ENCODE measurements at places on chromosomes 13 and 19.
A peak's percentile ranks its signal among the peaks of the same experiment; 100 is the strongest.

DNA sequence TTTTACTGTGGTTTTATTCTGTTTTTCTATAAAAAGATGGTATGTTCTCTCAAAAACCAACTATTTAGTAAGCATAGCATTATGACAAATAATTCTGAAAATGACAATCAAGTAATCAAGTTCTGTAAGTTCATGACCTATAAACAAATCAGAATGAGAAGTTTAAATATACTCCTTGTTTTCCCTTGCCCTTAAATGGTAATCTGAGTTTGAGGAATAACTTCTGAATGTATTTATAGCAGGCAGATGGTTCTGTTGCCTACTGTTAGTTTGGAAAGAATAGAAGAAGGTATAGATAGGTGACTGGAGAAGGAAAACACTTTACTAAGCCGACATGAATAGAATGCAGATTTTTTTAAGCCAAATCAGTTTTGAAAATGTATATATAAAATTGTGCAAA, 63.9 kb downstream of the POSTN start:
- no peaks in the 10 kb centered on the region for H3K36me3 ChIP-seq
- H3K4me3 ChIP-seq = no peak overlapping the region

DNA sequence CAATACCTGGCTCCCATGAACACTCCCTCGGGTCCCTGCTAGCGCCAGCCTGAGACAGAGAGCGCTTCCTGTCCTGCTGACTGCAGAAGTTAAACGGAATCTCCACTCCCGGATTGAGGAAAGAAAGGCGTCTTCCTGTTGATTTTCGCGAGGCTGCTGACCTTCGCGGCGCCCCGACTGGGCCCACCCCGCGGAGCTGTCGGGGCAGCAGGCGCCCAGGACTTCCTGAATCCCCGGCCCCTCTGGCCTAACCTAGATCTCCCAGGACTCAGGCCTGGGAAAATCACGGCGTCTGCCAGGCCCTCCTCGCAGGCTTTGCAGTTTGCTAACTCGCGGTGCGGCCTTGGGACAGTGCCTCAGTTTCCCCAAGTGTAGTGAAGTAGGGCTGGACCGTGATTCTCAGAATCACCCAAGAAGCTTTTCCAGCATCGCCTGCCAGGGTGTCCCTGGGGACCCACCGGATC, 108.8 kb downstream of the KCTD15 start:
- peak overlapping the region; percentile 52 for H3K4me3 ChIP-seq
- DNase-seq = peak; percentile 23
- no peaks in the 10 kb centered on the region for H3K36me3 ChIP-seq
- H3K27ac ChIP-seq = peak overlapping the region; percentile 83
- peaks cover 6% of the 10 kb centered on the region for H3K4me1 ChIP-seq

DNA sequence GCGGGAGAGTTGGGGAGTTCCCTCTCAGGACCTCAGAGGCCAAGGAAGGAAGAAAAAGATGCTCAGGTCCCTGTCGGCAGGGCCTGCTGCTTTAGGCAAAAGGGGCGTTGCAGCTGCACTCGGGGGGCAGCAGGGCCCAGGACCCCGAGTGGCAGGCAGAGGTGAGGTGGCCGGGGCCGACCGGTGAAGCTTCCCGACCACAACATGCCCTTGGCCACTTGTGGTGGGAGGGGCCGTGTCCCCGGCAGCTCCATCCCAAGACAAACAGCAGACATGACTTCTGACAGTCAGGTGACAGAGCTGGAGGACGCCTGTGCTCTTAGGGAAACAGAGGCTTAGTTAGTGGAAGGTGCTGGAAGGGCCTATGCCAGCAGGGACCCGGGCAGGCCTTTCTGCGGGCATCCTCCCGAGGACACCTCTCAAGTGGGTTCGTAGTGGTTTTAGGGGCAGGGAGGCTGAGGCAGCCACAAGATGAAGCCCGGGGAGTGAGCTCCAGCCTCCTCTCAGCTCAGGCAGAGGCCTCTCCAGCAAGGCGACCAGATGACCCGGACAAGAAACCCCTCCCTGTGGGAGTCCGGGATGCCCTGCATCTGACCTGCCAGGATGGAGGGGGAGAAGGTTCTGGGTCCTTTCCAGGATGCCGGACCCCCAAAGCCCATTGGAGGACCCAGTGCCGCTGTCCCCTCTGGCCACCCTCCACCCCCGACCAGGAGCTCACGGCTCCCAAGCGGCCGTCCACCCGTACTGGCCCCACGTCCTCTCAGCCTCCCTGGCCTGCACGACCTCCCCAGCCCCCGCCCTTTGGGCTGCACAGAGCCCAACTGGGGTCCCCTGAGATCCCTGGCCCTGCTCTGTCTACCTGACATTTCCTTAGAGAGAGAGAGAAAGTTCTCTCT, 24.2 kb downstream of the BTBD2 start:
- H3K4me1 ChIP-seq = no peaks in the 10 kb centered on the region
- no peak overlapping the region for H3K27ac ChIP-seq
- peaks cover 47% of the 10 kb centered on the region for H3K36me3 ChIP-seq
- H3K4me3 ChIP-seq = no peak overlapping the region
- DNase-seq = no peak
- no peaks in the 10 kb centered on the region for H3K27me3 ChIP-seq

DNA sequence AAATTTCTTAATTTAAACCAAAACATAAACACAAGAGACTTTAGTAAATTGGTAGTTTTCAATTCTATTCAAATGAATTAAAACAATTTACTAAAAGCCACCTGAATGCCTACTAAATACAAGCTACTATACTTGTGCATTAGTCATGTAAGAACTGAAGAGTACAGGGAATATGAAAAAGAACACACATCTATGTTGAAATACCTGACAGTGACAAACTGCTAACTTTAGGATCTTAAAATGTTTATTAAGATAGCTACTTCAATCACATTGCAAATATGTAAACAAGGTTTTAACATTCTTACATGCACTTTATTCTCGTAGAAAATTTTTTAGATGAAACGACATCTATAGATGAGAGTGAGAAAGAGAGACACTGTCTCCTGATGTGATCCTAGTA, 4.1 kb downstream of the SPRYD7 start:
- H3K4me3 ChIP-seq = no peak overlapping the region
- H3K27ac ChIP-seq = no peak overlapping the region
- no peaks in the 10 kb centered on the region for H3K27me3 ChIP-seq
- no peaks in the 10 kb centered on the region for H3K4me1 ChIP-seq
- H3K36me3 ChIP-seq = peaks cover 8% of the 10 kb centered on the region

DNA sequence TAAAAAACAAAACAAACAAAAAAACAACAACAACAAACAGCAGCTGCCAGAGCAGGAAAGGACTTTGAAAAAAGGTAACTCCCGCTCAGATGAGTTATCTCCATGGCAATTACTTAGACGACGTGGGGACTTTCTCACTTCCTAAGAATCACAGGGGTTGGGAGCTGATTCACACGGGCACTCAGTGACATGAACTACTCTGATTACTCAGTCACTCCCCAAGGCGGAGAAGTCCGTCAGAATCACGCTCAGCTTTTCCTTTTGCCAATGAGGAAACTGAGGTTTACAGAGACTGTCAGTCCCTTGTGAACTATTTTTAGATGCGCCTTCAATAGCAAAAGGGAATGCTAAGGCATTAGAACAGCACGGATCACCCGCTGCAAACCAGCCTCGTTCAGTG, 32.3 kb upstream of the MATK start:
- no peaks in the 10 kb centered on the region for H3K36me3 ChIP-seq
- no peak overlapping the region for H3K4me3 ChIP-seq
- no peak overlapping the region for H3K27ac ChIP-seq
- no peaks in the 10 kb centered on the region for H3K4me1 ChIP-seq

- H3K36me3 ChIP-seq = no peaks in the 10 kb centered on the region
- H3K27me3 ChIP-seq = no peaks in the 10 kb centered on the region
- H3K4me1 ChIP-seq = peaks cover 9% of the 10 kb centered on the region
- H3K4me3 ChIP-seq = peak within 1 kb of the TSS; percentile 75
Observed at GRCh38 chr13:39602614-39603366, at the start of gene LHFPL6. TSS of gene LHFPL6 (minus strand) at chr13:39603193.

- H3K36me3 ChIP-seq = no peaks in the 10 kb centered on the region
- DNase-seq = no peak
Observed at GRCh38 chr19:7251494-7251893, 42.7 kb downstream of the INSR start.

GRCh38 chr13:99481366-99481765, 19.9 kb upstream of the TM9SF2 start:
- H3K27me3 ChIP-seq = no peaks in the 10 kb centered on the region
- H3K4me1 ChIP-seq = no peaks in the 10 kb centered on the region
- DNase-seq = no peak
- H3K4me3 ChIP-seq = no peak overlapping the region

GRCh38 chr19:4345342-4346019, 2.1 kb downstream of the MPND start:
- DNase-seq = no peak
- H3K4me3 ChIP-seq = no peak overlapping the region
- H3K36me3 ChIP-seq = no peaks in the 10 kb centered on the region
- H3K27me3 ChIP-seq = no peaks in the 10 kb centered on the region
- H3K27ac ChIP-seq = no peak overlapping the region

- DNase-seq = no peak
- H3K4me1 ChIP-seq = peaks cover 30% of the 10 kb centered on the region
- H3K36me3 ChIP-seq = no peaks in the 10 kb centered on the region
- no peak overlapping the region for H3K27ac ChIP-seq
- H3K27me3 ChIP-seq = no peaks in the 10 kb centered on the region
Observed at GRCh38 chr19:28843761-28844492, 369.0 kb downstream of the UQCRFS1 start.

DNA sequence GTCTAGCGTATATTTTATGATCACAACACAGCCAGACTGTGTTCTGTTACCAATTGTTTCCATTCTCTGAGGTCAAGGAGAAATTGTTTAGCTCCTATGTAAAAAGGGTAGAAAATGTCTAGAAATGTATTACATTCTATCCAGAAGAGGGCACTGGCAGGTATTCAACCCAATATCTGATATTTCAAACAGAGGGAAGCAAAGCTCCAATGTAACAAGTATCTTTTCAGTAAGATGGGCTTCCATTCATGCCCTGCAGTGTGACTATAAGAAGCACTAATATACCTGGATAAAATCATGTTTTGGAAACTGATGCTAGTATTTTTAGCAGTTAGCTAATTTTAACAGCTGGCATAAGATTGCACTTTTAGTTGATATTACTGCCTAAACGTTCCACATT, 312.7 kb downstream of the FGF14 start:
- no peaks in the 10 kb centered on the region for H3K4me1 ChIP-seq
- H3K4me3 ChIP-seq = no peak overlapping the region
- no peaks in the 10 kb centered on the region for H3K27me3 ChIP-seq
- no peaks in the 10 kb centered on the region for H3K36me3 ChIP-seq
- no peak for DNase-seq

DNA sequence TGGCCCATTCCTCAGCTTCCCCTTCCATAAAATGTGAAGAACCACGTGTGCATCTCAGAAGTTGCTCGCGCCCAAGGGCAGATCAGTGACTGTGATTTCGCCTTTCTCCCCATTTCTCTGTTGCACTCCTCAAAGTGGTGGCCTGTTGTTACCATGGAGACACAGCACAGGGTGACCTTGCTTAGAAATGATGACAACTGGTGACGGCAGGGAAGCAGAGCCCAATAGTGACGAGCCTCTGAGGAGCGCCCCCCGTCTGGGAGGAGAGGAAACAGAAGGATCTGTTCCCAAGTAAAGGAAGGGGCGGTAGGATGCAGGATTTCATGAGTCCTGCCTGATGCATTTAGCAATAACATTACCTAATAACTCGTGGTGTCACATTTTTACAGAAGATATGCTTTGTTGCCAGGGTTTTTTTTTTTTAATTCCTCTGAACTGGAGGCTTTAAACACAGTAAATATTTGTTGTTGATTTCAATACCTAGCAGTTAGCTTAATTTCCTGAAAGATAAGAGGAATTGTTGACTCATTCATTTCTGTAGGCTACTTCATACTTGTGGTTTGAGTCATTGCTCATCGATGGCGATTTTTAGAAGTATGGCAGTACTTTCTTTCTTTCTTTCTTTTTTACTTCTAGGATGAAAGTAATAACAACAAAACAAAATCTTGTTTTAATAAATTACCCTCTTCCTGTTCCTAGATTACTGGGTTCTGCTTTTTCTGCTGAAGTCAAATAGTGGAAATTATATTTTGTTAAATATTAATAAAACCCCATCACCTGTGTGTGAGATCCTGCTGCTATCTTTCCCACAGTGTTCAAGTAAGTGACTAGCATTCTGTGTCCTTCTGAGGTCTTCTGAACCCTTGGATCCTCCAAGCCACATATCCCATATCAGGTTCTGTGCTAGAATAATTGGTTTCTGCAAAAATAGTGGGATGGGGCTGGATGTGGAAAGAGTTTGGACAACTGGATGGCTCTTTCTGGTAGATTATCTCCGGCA, 36.0 kb downstream of the MBNL2 start:
- H3K36me3 ChIP-seq = no peaks in the 10 kb centered on the region
- H3K27ac ChIP-seq = peak overlapping the region; percentile 49
- DNase-seq = no peak
- H3K4me1 ChIP-seq = peaks cover 63% of the 10 kb centered on the region

GRCh38 chr13:24063281-24063877, 97.1 kb upstream of the SPATA13 start:
- peaks cover 34% of the 10 kb centered on the region for H3K4me1 ChIP-seq
- H3K36me3 ChIP-seq = no peaks in the 10 kb centered on the region
- peak; percentile 74 for DNase-seq
- no peak overlapping the region for H3K27ac ChIP-seq
- no peaks in the 10 kb centered on the region for H3K27me3 ChIP-seq

GRCh38 chr13:37277007-37277406, 171.5 kb upstream of the CSNK1A1L start:
- no peak overlapping the region for H3K27ac ChIP-seq
- no peak for DNase-seq
- no peaks in the 10 kb centered on the region for H3K27me3 ChIP-seq

DNA sequence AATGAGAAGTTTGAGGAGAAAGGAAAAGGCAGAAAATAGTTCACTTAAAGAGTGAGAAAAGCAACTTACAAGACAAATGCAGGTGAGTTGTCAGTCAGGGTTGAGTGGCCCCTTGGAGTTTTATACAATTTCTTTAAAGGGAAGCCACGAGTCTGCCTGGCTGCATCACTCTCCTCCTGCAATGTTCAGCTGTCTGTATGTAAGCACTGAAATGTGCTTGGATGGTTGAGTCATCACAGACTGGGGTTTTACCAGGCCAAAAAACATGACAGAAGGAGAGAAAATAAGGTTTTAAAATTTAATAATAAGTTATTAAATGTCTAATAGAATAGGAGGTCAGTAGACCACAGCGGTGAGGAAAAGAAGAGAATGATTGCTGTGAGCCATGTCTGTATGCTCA, 51.0 kb upstream of the FGF14 start:
- H3K27ac ChIP-seq = no peak overlapping the region
- H3K4me1 ChIP-seq = no peaks in the 10 kb centered on the region
- H3K4me3 ChIP-seq = no peak overlapping the region
- no peaks in the 10 kb centered on the region for H3K27me3 ChIP-seq
- no peak for DNase-seq
- H3K36me3 ChIP-seq = no peaks in the 10 kb centered on the region

GRCh38 chr13:44318161-44318560, 55.5 kb upstream of the SERP2 start:
- DNase-seq = no peak
- H3K36me3 ChIP-seq = no peaks in the 10 kb centered on the region
- H3K27me3 ChIP-seq = no peaks in the 10 kb centered on the region
- H3K4me1 ChIP-seq = no peaks in the 10 kb centered on the region

- no peak overlapping the region for H3K4me3 ChIP-seq
- no peaks in the 10 kb centered on the region for H3K36me3 ChIP-seq
- DNase-seq = no peak
- no peaks in the 10 kb centered on the region for H3K27me3 ChIP-seq
- no peak overlapping the region for H3K27ac ChIP-seq
- H3K4me1 ChIP-seq = no peaks in the 10 kb centered on the region
Observed at GRCh38 chr13:46822551-46822950, 25.6 kb upstream of the ESD start.

- no peak overlapping the region for H3K4me3 ChIP-seq
- no peaks in the 10 kb centered on the region for H3K27me3 ChIP-seq
- no peak overlapping the region for H3K27ac ChIP-seq
- no peak for DNase-seq
- no peaks in the 10 kb centered on the region for H3K36me3 ChIP-seq
Observed at GRCh38 chr13:106685143-106685542, 117.2 kb upstream of the ARGLU1 start.

Data from thyroid gland (tissue), 4 donors.